CD4-positive, alpha-beta T cell treated with Interleukin-10 for 1 hour (primary cell): ENCODE measurements at places on chromosomes 1 and 21.

- DNase-seq, result no peak
Observed at GRCh38 chr1:229749992-229750391, 123.9 kb downstream of the URB2 start.

GRCh38 chr1:149962039-149962647 is 25.5 kb upstream of the MTMR11 start:
- peak; percentile 75 for DNase-seq

- DNase-seq, result no peak
Observed at GRCh38 chr1:34009340-34009985, 145.6 kb downstream of the HMGB4 start.

DNA sequence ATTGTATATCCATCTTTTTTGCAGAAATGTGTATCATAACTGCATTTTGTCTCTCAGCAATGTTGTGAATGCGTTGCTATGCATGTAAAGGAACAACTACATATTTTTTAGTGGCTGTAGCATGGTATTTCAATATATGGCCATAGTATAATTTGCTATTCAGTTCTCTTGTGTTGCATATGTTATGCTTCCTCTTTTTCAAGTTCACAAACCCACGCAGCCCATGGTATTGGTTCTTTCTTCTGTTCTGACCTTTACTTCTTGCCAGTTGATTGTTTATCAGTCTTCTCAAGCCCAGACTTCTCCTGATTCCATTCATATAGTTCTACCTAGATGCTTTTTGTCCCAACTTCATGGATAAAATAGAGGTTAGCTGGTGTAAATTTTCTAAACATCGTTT is 6.1 kb downstream of the SLC22A15 start:
- DNase-seq, result no peak

DNA sequence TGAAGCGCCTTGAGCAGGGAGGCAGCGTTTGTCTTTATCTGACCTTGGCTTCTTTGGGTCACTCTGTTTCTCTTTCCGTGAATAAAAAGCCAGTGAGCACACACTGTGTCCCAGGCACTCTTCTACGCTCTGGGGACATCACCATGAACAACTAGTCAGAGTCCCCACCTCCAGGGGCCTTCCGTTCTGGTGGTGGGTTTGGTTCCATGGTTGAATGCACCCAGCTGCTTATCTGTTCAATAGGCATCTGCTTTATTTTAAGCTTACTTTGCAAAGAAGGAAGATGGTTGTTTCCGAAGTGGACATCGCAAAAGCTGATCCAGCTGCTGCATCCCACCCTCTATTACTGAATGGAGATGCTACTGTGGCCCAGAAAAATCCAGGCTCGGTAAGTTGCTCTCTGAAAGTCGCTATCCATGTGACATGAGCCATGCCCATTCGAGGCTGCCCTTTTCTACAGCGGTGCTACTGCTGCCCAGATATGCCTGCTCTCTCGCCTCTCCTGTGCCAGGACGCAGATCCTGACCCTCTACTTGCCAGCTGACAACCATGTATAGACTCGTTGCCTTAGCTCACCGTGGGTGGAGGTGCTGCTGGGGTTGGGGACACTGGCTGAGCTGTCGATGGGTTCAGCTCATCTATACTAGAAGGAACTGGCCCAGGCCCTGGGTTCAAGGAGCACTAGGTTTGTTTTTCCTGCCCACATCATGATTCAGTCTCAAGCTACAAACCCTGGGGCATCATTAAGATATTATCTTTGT is 5.9 kb downstream of the MX1 start:
- DNase-seq, result no peak

GRCh38 chr1:214446772-214447556 is 104.4 kb downstream of the PTPN14 start:
- DNase-seq, result no peak

- DNase-seq, result no peak
Observed at GRCh38 chr1:5376538-5377247, 615.5 kb downstream of the NPHP4 start.

GRCh38 chr1:59124166-59124565 is 172.7 kb upstream of the FGGY start:
- no peak for DNase-seq

- no peak for DNase-seq
Observed at GRCh38 chr1:4461726-4462290, 192.6 kb upstream of the AJAP1 start.

DNA sequence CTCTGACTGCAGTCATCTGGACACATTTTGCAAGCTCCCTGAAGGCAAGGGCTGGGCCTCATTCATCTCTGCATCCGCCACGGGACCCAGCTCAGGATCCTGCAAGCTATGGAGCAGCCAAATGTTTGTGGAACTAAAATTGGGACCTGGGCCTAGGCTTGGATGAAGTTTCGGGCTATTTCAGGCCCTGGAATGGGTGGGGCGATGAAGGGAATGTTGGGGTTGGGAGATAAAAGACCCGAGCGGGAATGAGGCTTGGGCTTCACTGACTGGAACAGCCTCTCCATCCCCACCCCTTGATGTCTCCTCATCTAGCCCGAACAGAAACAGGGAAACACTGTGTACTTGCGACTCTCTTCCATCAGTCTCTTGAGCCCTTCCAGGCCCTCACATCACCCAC is 7.3 kb upstream of the AHCYL1 start:
- DNase-seq, result no peak

DNA sequence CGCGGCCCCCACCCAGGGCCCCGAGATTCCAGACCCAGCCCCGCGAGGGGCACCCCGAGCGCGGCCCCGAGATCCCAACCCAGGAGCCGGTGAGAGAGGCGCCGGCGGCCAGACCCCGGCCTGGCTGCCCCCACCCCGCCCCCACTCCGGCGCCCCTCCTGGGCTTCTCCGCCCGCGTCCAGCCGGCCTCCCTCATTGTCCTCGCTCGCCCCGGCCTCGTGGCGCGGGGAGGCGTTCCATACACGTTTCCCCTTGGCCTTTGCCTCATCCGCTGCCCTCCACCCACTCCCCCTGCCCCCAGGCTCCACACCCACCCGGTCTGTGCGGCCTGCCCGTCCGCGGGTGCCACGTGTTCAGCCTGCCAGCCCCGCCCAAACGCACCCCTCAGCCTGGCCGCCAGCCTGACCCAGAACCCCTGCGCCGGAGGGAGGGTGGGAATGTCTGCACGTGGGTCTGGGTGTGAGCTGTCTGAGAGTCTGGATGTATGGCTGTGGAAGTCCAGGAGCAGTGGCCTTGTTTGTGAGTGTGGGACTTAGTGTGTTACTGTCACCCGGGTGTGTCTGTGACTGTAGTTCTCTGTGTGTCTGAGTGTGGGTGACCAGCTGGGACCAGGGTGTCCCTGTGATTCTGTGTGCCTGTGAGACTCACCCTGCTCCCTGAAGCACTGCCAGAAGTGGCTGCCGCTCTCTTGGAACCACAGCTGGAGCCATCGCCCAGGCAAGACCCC is 681 bp downstream of the B4GALT2 start:
- DNase-seq, result peak; percentile 27

- DNase-seq, result peak; percentile 6
Observed at GRCh38 chr1:228695015-228695955, 40.0 kb upstream of the RHOU start.

GRCh38 chr1:60694980-60695379 is 387.4 kb upstream of the NFIA start:
- no peak for DNase-seq

DNA sequence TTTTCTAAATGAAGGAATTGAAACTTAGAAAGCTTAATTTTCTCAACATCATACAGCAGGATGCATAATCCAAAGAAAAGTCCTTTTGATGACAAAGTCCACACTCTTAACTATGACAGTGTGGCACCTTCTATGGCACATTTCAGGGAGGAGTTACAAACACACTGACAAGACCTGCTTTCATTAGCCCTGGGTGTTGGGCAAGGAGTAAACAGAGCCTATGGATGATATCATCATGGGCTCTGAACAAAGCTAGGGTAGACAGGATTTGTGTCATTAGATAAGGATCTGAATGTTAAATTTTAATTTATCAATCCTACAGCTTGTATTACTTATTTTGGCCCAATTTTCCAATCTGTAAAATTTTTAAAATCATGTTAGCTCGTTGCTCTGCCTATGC is 62.6 kb upstream of the DENND1B start:
- no peak for DNase-seq

DNA sequence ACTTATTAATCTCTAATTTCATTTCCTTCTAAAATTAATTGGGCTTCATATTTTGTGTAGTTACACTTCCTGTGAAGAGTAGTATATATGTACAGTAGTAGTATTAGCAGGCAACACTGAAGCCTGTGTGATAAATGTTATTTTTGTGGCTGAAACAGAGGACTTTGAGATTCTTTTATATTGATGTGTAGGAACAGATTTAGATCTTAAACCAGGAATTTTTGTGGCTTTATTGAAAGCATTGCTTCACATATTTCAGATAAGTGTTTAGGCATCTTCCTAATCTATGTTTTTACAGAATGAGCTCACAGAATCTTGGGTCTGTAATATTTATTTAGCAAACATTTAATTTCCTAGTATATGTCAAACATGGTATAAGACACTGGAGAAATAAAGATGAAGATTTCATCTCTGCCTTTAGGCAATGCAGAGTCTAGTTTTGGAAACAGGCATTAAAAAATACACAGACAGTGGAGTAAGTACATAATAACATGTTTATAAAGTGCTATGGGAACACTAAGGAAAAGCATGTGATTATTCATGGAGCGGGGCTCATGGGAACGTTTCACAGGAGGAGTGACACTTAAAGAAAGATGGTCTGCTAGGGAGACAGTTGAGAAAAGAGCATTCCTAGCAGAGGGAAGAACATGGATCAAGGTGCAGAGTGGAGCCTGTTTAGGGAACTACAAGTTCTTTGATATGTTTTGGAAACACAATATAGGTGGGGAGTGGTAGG is 52.7 kb downstream of the MIGA1 start:
- no peak for DNase-seq

- DNase-seq, result no peak
Observed at GRCh38 chr1:108617724-108618056, 43.2 kb downstream of the HENMT1 start.

DNA sequence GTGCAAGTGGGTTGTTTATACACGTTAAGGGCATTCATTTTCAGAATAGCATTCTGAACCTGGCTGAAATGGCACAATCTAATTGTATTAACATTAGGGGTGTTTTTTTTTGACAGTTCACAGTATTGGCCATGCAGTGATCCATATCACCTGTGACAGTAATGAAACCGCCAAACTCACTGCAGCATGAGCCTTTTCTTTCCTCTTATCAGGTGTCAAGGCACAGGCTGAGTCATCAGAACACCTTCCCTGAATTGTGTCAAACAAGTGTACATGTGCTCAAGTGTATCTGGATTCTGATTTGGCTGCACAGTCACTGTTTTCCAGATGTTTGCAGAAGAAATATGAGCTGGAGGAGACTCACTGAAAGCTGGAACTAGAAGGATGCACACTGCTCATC is 47.7 kb upstream of the C8B start:
- no peak for DNase-seq

DNA sequence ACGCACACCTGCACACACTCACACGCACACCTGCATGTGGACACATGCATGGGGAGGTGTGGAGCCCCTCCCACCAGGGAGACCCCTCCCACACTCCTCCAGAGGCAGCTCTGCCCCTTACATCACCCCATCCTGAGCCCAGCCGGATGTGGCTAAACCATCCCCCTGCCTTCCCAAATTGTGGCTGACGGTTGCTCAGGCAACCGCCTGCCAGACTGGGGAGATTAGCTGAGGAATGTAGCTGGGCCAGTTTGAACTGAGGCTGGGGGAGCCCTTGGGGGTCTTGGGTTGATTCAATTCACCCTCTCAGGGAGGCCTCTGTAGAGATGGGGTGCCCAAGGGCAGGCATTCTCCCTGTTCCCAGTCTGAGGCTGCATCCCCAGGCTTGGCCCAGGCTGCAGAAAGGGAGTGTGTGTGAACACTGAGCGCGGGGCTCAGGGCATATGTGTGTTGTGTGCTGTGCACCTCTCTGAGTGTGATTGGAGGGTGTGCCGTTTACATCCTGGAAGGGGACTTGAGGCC is 12.9 kb downstream of the PTPRU start:
- DNase-seq, result no peak

GRCh38 chr1:79667166-79667565 is 660.6 kb upstream of the ADGRL4 start:
- DNase-seq, result no peak

- DNase-seq, result no peak
Observed at GRCh38 chr1:109814993-109815786, 51.5 kb upstream of the EPS8L3 start.

GRCh38 chr1:23196627-23197328 is 20.5 kb downstream of the HTR1D start:
- DNase-seq, result no peak

- DNase-seq, result no peak
Observed at GRCh38 chr21:20551939-20552338, 446.3 kb upstream of the NCAM2 start.

- no peak for DNase-seq
Observed at GRCh38 chr1:14522926-14523241, 75.6 kb upstream of the KAZN start.

DNA sequence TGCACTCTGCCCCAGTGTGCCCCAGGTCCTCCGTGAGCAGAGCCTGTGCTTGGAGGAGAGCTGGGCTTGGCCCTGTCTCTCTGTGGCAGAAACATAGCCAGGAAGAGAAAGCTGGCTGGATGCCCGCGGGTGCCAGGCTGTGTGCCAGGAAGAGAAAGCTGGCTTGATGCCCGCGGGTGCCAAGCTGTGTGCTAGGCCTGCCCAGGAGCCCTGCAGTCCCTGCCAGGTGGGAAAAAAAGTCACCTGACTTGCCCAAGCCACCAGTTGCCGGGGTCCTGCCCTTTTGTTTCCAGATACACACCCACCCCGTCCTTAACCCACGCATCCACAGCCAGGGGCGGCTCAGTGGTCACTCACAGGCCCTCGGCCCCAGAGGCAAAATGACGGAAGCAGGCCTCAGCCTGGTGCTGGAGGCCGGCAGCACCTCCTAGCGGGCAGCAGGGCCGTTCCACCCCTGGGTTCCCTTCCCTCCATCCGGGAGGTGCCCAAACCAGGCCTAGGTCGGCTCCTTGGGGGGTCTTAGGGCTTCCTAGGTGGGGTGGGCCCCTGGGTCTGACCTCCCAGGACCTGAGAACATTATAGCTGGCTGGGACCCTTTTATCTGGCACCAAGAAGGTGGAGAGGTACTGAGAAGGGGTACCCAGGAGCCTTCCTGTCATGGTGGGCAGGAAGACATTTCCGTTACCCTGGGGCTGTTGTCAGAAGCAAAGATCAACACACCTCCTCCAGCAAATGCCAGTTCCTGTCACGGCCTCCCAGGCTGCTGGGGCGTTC is 9.1 kb downstream of the ITGB2 start:
- DNase-seq, result peak; percentile 68

GRCh38 chr1:242784084-242784483 is 259.6 kb upstream of the PLD5 start:
- DNase-seq, result no peak

DNA sequence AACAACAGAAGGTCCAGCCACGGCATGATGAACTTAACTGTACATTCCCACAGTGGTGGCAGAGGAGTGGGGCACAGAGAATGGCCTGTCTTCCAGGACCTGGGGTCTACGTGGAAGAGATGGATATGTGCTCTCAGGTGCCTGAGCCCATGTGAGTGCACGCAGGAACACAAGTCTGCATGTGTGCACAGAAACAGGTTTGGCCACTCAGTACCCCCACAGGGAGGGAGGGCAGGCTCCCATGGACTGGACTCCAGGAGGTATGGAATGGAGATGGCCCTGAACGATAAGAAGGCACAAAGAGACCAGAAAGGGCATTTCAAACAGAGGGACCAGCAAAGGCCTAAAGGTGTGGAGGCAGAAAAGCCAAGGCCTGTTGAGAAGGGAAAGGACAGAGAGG is 10.8 kb downstream of the COL9A2 start:
- no peak for DNase-seq

- peak; percentile 17 for DNase-seq
Observed at GRCh38 chr1:64019818-64020217, 183.6 kb upstream of the UBE2U start.
